Left kidney (tissue), 8 donors: ENCODE measurements at places on chromosomes 4 and X. TPM values are rescaled to one million over a fixed set of nuclear protein-coding genes. Genes with fewer than 3 reads are reported as not detected.

DNA sequence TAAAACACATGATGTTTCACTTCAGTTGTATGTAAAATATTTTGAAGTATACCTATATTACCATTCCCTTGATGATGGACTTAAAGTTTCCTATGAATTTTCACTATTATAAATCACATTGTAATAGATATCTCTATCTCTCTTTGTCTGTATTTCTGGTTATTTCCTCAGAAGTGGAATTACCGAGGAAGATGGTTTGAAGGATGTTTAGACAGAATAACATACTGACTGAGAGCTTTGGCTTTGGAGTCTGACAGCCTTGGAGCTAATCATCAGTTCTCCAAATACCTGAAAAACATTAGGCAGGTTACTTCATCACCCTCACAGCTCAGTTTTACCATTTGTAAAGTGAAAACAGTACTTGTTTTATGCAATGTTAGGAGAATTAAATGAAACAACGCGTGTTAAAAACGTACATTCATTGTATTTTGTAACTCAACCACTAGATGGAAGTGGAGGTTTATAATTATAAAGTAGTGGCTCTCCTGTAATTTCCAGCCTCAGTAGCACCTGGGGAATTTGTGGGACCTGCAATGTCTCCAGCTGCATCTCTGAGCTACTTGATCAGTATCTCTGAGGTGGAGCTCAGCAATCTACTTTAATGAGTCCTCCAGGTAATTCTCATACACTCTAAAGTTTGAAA is 14.3 kb downstream of the JCHAIN start:
- peak; percentile 32 for DNase-seq

DNA sequence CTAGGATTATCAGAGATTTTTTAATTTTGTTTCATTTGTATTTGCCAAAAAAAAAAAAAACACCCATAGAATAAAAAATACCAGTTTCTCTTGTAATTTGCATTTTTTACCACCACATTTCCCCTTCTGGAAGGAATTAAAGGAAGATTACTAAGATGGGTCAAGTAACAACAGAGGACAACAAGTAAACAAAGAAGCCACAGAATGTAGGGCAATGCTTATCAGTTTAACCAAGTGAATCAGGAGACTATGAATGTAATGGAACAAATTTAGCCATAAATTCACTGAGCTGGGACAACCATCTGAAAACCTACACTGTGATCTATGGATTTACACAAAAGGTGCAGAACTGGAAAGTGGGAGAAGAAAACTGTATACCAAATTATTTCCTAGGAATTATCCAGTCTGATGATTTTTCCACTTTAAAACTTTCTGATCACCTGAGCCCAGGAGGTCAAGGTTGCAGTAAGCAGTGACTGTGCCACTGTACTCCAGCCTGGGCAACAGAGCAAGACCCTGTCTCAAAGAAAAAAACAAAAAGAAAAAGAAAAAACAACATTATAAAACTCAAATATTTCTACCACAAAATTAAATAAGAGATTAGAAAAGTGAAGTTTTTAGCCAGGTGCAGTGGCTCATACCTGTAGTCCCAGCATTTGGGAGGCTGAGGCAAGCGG is 32.4 kb downstream of the LRBA start:
- DNase-seq = no peak

GRCh38 chr4:3361406-3361805 is 68.6 kb downstream of the RGS12 start:
- no peak for DNase-seq

- no peak for DNase-seq
These were observed 5.5 kb upstream of the NR3C2 start for GRCh38 chr4:148447681-148448080.

- no peak for DNase-seq
These were observed 638.4 kb downstream of the IL1RAPL1 start for GRCh38 chrX:29225670-29226069.

- DNase-seq = peak; percentile 38
These were observed 460.9 kb downstream of the GABRG1 start for GRCh38 chr4:45663003-45663402.

DNA sequence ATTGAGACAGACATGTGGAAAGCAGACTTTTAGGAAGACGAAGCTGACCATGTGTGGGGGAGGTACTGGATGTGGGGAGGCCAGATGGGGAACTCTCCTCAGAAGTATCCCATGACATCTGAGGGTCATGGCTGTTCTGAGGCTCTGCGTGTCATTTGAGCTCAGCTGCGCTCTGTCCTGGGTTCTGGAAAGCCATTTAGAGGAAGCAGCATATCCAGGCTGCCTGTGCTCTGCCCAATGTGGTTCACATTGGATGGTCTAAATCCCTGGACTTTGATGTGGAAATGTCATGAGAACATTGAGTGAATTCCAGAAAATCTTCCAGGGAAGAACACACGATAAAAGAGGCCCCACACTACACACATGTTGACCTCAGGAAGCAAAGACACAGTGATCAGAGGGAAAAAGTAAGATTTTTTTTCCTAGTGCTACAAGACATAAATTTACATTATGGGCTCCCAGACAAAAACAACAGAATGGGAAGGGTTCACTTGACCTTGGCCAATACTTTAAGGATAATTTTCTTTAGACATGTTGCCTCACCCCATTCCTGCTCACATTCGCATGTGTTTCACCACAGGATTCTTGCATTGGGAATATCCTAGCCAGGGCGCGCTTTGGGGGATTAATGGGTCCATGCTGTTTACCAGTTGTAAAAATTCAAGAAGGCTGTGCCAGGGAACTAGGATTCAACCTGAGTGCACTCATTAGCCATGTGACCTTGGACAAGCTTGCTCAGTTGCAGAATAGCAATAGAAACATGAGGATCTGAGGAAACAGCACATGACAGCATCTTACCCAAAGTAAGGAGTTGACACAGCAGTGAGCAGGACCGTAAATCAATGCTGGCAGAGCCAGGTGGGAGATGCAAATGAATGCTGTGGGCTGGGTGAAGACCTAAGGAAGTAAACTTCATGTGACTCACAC is 73.2 kb upstream of the C1QTNF7 start:
- peak; percentile 79 for DNase-seq

- DNase-seq = no peak
These were observed 14.1 kb downstream of the AMER1 start for GRCh38 chrX:64191281-64192010.

GRCh38 chr4:75251547-75251946 is 262.7 kb downstream of the RCHY1 start:
- DNase-seq = no peak

Gene NPY2R
- 0.53 TPM for polyA plus RNA-seq
